Stimulated activated CD4-positive, alpha-beta T cell treated with anti-CD3 and anti-CD28 coated beads, Interleukin-4, amount 100 ng/mL, for 24 hours (primary cell): ENCODE measurements at places on chromosomes 13 and 19.

DNA sequence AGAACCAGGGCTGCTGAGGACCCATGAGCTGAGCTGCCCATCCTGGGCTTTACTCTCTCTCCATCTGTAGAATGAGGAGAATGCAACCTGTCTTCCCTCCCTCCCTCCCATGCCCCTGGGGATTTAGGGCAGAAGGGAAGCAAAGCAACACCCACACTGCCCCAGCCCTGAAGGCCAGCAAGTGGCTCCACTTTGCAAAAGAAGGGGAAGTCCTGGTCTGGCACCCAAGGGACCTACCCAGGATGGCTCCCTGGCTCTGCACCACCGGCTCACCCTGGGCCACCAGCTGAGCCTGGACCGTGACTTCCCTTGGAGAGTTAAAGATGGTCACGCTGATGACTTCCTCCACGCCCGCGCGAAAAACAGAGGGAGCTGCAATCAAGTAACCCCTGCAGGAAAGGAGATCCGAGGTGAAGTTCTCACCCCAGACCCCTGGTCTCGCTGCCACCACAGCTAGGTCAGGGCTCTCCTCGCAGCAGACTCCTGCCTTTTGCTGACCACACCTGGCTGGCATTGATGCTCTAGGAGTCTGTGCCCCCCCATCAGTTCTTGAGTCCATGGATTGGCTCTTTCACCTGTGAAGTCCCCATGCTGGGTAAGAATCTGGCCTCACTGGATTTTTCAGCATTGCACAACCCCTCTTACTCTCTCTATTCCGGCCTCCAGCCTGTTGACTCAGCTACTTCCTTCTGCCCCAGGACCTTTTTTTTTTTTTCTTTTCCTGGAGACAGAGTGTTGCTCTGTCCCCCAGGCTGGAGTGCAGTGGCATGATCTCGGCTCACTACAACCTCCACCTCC lies 4.6 kb downstream of the CPAMD8 start:
- no peak for DNase-seq

GRCh38 chr13:40120781-40121180 lies 465.3 kb downstream of the COG6 start:
- no peak for DNase-seq

GRCh38 chr19:31338069-31338776 lies 11.0 kb downstream of the TSHZ3 start:
- DNase-seq = no peak

DNA sequence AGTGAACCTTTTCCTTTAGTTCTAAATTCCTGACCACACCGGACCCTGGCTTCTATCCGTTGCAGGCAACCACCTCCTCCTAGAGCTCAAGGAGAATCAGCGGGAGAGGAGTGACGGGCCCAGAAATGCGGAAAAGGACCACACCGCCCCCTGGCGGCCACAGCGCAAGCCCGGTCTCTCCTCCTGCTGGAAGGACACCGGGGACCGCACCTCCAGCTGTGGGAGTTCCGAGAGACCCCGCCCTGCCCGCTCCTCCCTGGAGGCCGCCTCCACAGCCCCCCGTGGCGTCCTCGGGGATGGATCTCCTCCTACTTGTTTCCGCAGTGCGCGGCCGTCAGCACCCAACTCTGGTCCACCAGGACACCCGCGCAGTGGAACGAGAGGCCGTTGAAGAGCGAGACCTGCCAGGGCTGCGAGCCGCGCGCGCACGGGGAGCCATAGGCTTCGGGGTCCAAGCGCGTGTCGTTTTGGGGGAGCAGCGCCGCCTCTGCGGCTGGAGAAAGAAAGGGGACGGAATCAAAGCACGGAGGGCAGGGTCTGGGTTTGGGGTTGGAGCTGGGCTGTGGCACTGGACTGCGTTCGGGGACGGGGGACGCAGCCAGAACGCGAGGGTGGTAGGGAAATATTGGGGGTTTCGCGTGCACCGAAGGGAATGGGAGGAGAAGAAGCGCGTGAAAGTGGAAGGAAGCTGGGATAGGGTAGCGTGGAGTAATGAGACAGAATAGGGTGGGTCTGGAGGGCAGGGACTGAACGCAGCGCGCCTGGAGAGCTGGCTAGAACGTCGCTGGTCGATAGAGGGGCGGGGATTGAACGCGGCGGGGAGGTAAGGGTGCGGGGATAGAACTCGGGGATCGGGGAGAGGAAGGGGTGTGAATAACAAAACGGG lies 2.5 kb downstream of the KLK10 start:
- peak; percentile 57 for DNase-seq

GRCh38 chr19:20151617-20152145 lies 15.3 kb upstream of the ZNF486 start:
- no peak for DNase-seq

DNA sequence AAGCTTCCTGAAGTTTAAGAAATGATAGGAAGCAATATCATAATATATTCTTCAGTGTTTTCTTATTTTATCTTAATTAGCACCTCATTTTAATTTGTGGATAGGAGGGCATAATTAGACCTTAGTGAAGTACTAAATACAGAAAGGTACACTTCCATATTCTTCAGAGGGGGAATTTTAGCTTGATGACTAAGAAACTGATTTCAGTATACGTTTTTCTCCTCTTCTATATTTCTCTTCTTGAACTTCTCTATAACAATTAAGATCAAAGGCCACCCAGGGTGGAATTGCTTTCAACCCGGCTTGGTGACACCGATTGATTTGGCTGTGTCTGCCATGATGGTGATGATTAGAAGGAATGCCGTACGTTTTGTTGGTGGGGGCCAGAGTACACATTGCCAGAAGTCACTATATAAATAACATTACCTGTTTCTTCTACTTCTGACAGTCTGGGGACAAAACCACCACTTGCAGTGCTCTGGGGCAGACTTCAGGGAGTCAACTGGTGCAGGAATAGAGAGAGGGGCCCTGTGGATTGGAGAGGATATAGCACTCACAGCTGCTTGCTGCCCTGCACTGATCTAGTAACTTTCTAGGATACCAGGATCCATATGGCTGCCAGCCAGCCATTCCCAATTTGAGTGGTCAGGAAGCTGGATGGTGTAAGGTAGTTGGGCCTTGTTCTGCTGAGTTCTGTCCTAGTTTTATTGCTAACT lies 73.8 kb downstream of the SPATA13 start:
- no peak for DNase-seq

DNA sequence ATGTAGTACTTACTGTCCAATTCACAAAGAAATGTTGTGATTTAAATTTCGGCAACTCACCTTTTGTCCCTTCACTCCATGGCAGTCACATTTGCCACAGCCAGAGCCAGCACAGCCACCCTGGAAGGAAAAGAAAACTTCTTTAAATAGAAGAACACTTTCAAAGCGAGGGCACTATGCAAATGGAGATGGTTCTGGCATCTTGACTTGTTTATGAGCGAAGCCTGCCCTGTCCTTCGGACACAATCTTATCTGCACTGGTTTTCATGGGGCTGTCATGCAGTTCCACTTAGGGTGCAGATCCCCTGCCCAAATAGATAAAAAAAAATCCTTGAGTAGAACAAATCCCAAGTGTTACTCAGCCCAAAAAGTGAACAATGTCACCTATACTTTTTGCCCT lies 64.3 kb downstream of the COL4A1 start:
- DNase-seq = no peak

GRCh38 chr13:59587971-59588716 lies 575.6 kb downstream of the DIAPH3 start:
- DNase-seq = no peak

DNA sequence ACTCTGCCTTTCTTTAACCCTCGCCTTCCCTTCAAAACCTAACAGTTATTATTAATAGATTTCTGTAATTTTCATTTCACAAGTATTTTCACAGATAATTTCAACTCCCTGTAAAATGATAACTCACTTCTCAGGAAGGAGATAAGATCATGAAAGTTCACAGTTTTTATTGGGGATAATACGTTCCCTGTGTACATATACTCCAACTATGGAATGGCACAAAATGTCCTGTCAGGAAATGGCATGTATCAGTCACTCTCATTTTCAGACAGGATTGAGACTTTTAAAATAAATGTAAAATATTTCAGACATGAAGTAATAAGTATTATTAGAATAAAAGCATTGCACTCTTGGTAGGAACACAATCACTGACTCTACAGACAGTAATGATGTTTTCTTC lies 932 bp upstream of the TRAPPC2B start:
- DNase-seq = no peak

DNA sequence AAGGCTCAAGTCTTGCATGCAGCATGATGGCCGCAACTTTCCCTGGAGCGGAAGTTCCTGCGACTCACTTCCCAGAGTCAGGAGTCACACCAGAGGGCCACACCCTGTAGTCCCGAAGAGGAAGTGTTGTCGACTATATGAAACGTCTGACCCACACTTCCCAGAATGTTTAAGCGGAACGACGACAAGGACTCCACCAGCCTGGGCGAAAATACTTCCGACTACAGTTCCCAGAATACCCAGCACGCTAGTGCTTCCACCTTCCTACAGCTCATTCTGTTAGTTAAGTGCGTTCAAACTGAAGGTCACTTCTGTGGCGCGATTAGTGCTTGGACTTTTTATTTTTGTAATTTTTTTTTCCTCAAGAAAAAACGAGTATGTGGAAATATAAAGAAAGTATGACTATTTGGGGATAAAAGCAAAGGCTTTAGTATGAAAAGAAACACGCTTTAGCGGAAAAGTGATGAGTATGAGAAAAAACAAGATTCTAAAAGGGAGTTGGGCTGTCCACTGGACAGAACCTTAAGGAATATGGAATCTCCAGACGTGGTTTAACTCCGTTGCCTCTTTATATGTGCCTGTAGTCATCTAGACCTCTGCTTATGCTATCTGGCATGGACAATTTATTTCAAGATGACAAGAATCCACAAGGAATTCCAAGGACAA lies 15.5 kb upstream of the ZNF112 start:
- no peak for DNase-seq

- DNase-seq = peak; percentile 26
Observed at GRCh38 chr13:42497798-42498197, 76.2 kb upstream of the TNFSF11 start.

DNA sequence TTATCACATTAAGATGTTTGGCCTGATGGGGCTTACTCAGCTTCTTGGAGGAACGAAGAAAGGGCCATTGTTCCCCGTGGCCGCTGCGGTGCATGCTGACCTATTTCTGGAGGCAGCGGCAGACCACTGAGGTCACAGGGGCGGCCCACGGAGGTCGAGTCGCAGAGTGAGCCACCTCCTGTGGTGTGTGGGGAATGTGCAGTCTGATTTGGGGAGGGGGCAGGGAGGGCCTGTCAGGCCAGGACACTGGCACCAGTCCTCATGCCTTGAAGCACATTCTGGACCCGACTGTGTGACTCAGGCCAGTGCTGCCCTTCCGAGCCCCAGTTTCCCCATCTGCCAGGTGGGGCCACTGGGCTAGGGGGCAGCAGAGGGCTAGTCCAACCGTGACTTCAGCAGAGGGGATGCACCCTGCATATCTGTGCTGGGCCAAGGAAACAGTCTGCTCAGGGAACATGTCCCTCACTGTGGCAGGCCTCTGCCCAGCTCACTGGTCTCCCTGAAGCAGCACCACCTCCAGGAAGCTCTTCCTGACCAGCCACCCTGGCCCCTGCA lies 6.3 kb downstream of the SLC7A10 start:
- DNase-seq = no peak

DNA sequence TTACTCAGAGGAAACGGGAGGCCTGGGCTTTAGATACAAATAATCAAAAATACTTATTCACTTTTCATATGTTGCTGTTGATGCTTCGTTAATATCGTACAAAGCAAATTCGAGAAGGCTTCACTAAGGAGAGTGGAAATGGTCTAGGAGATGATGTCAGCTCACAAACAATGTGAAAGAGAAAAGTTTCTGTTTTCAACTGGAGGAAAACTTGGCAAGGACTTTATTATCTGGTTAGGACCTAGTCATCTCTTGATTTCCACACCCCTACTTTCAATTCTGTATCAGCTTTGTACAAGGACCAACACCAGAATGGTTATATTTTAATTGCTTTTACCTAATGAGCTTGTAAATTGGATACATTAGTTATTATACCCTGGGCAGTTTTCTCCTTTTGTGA lies 88.0 kb downstream of the SLC10A2 start:
- no peak for DNase-seq

GRCh38 chr19:45016388-45017314 lies 15.4 kb downstream of the RELB start:
- DNase-seq = peak; percentile 80

GRCh38 chr13:53216773-53217172 lies 188.2 kb downstream of the OLFM4 start:
- no peak for DNase-seq

- DNase-seq = no peak
Observed at GRCh38 chr13:97249093-97249795, 27.1 kb downstream of the MBNL2 start.

DNA sequence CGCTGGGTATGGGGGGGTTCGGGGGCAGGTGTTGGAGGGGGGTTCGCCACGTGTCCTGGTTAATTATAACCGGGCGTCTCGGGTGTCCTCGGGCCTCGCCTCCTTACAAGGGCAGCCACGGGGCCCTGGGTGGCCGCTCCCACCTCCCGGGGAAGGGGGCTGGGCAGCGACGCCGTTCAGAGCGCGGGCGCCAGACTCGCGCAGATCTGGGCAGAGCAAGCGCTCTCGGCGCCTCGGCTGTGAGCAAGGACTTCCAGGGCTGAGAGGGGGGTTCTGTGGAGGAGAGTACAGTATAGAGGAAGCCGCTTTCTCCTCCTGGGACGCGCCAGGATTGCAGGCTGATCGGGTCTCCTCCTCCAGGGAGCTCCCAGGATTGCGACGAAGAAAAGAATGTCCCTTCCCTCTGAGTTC lies 1.0 kb upstream of the CKM start:
- no peak for DNase-seq

GRCh38 chr13:98548230-98548629 lies 28.7 kb downstream of the STK24 start:
- DNase-seq = no peak

GRCh38 chr19:16976446-16976845 lies 50.2 kb downstream of the CPAMD8 start:
- no peak for DNase-seq

- no peak for DNase-seq
Observed at GRCh38 chr19:2230033-2230531, 6.0 kb downstream of the PLEKHJ1 start.

- no peak for DNase-seq
Observed at GRCh38 chr13:80101040-80101439, 239.9 kb downstream of the SPRY2 start.

DNA sequence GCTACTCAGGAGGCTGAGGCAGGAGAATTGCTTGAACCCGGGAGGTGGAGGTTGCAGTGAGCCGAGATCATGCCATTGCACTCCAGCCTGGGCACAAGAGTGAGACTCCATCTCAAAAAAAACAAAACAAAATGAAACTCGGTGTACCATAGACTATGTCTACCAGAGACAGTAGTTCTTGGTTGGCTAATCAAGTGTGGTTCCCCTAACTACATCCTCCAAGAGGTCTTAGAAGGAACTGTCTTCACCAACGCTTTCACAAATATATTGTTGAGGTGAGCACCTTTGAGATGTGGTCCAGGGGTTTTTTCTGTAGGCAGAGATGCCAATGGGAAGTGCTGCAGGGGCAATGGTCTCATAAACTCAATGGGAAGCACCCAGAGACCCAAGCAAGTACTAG lies 48.0 kb downstream of the RFC3 start:
- DNase-seq = no peak

GRCh38 chr19:12884926-12885748 lies 1.9 kb downstream of the KLF1 start:
- DNase-seq = peak; percentile 88

- DNase-seq = no peak
Observed at GRCh38 chr19:49104229-49104864, 9.8 kb upstream of the LIN7B start.

GRCh38 chr13:66835040-66835628 lies 395.0 kb downstream of the PCDH9 start:
- no peak for DNase-seq
